ENCODE measurements at places on chromosomes 13 and 19. TPM values are rescaled to one million over a fixed set of nuclear protein-coding genes. Genes with fewer than 3 reads are reported as not detected.
A peak's percentile ranks its signal among the peaks of the same experiment; 100 is the strongest.

DNA sequence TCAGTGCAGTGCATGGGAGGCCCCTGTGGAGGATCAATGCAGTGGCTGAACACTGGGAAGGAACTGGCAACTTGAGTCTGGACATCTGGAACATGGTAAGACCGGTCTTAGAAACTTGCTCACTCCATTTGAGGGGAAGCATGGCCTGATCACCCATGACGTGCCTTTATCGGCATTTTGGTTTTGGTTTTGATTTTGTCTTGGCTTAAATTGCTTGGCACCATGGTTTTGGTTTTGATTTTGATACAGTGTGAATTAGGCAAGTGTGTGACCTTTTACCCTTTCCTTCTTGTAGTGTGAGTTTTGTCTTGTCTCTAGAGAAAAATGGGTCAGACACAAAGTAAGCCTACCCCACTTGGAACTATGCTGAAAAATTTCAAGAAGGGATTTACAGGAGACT is 77.3 kb downstream of the ZNF486 start:
- no peaks in the 10 kb centered on the region for H3K4me1 ChIP-seq
- peak overlapping the region; percentile 34 for H3K4me3 ChIP-seq
- H3K27ac ChIP-seq: no peak overlapping the region
- H3K27me3 ChIP-seq: no peaks in the 10 kb centered on the region
- H3K36me3 ChIP-seq: no peaks in the 10 kb centered on the region

DNA sequence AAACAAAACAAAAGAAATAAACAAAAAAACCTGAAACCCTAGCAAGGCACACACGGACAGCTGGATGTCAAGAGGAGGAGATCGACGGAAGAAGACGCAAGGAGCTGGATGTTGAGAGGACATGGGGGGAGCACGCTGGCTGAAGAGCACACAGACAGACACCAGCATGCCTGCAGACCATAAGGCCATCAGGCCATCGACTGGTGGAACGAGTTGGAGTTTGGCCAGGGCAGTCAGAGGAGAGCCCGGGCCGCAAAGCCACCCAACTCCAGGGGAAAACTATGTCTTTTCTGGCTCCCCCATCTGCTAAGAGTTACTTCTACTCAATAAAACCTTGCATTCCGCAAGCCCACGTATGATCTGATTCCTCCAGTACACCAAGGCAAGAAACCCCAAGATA is 979.6 kb downstream of the PCDH17 start:
- no peaks in the 10 kb centered on the region for H3K4me1 ChIP-seq
- H3K27ac ChIP-seq: no peak overlapping the region
- DNase-seq: no peak
- no peaks in the 10 kb centered on the region for H3K36me3 ChIP-seq
- no peak overlapping the region for H3K4me3 ChIP-seq

GRCh38 chr13:42926555-42926954 is 65.5 kb downstream of the EPSTI1 start:
- H3K36me3 ChIP-seq: peaks cover 17% of the 10 kb centered on the region
- no peak overlapping the region for H3K27ac ChIP-seq
- H3K27me3 ChIP-seq: no peaks in the 10 kb centered on the region
- DNase-seq: no peak

GRCh38 chr19:869245-870177 is 10.0 kb downstream of the CFD start:
- DNase-seq: no peak

- no peaks in the 10 kb centered on the region for H3K36me3 ChIP-seq
- H3K4me3 ChIP-seq: no peak overlapping the region
- no peaks in the 10 kb centered on the region for H3K4me1 ChIP-seq
- no peaks in the 10 kb centered on the region for H3K27me3 ChIP-seq
- no peak for DNase-seq
Measured at GRCh38 chr13:47420020-47420419, 523.2 kb upstream of the HTR2A start.

DNA sequence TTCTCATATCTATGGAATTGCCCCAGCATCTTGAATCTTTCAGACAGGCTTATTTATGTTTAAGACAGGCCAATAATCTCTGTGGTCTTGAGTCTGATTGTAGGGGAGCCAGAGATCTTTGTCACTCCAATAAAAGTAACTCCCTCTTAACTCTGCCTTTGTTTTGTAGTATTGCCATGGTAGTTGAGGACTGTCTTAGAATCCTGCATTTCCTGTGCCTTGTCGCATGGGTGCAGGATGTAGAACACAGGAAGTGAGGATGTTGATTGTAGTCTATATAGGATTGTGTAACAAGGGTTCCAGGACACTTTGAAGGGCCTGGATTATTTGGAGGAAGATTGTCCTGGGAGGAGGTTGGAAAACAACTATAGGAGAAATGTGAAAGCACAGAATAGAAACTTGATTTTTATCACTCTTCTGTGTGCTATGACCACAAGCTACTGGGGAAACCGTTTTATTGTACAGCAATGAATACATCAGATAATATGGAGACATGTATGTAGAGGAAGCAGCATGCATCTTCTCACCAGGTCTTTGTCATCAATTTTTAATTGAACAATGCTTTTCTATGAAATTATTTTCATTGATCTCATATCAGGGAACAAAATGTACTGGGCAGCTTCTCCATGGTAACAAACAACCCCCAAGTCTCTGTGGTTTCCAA is 411.7 kb downstream of the FGF9 start:
- peaks cover 4% of the 10 kb centered on the region for H3K4me1 ChIP-seq
- H3K27ac ChIP-seq: no peak overlapping the region
- no peaks in the 10 kb centered on the region for H3K27me3 ChIP-seq
- peak; percentile 24 for DNase-seq
- no peaks in the 10 kb centered on the region for H3K36me3 ChIP-seq
- H3K4me3 ChIP-seq: no peak overlapping the region

DNA sequence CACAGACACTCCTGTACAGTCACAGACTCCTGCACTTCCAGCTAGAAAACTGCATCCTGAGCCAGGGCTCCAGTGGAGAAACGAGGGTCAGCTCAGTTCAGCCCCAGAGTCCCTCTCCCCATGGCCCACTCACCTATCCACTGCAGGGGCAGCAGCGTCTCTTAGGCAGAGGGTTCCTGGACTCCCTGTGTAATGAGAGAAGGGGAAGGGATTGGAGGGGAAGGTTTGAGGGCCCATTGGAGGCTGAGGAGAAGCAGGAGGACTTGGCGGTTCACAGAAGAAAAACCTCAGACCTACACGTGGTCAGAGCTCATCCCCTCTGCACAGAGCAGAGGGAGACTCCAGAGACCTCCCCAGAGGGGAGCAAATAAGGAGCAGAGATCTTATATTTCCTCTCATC is 9.2 kb upstream of the CEACAM18 start:
- no peak for DNase-seq
- H3K27ac ChIP-seq: no peak overlapping the region
- no peak overlapping the region for H3K4me3 ChIP-seq
- H3K36me3 ChIP-seq: no peaks in the 10 kb centered on the region

DNA sequence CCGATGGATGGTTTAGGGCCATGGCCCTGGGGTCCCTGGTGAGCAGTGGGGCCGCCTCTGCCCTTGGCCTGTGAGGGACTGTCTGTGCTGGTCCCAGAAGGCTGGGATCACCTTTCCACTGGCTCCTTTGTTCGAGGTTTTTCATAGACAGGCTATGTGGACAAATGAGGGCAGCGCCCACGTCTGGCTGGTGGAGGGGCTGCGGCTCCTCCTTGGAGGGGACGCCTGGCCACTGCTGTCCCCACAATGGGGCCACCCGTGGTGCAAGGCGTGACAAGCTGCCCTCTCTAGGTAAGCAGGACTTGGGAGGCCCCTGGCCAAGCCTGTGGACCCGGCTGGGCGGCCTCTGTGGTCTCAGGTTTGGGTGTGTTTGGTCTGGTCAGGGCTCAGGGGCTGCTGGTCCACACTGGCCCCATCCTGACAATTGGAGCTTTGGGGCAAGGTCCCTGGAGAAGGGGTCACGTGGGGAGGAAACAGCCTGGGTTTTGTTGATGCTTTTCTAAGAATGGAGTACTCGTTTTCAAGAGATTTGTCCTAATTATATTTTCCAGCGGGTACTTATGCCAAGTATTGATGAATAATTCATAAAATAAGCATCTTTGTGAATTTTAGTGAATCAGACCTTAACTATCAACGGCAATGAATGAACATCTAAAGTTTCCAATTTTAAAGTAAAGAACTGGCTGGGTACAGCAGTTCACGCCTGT is 33.3 kb downstream of the MCF2L start:
- no peak overlapping the region for H3K4me3 ChIP-seq
- H3K27ac ChIP-seq: no peak overlapping the region
- H3K4me1 ChIP-seq: no peaks in the 10 kb centered on the region
- no peak for DNase-seq

GRCh38 chr13:30697996-30698401 is 37.3 kb upstream of the ALOX5AP start:
- H3K27me3 ChIP-seq: no peaks in the 10 kb centered on the region
- no peak for DNase-seq
- no peaks in the 10 kb centered on the region for H3K4me1 ChIP-seq
- H3K4me3 ChIP-seq: no peak overlapping the region
- no peaks in the 10 kb centered on the region for H3K36me3 ChIP-seq

- H3K27ac ChIP-seq: no peak overlapping the region
- no peaks in the 10 kb centered on the region for H3K27me3 ChIP-seq
- H3K4me3 ChIP-seq: no peak overlapping the region
- H3K4me1 ChIP-seq: no peaks in the 10 kb centered on the region
- no peak for DNase-seq
Measured at GRCh38 chr13:106393776-106394175, 141.7 kb downstream of the EFNB2 start.

DNA sequence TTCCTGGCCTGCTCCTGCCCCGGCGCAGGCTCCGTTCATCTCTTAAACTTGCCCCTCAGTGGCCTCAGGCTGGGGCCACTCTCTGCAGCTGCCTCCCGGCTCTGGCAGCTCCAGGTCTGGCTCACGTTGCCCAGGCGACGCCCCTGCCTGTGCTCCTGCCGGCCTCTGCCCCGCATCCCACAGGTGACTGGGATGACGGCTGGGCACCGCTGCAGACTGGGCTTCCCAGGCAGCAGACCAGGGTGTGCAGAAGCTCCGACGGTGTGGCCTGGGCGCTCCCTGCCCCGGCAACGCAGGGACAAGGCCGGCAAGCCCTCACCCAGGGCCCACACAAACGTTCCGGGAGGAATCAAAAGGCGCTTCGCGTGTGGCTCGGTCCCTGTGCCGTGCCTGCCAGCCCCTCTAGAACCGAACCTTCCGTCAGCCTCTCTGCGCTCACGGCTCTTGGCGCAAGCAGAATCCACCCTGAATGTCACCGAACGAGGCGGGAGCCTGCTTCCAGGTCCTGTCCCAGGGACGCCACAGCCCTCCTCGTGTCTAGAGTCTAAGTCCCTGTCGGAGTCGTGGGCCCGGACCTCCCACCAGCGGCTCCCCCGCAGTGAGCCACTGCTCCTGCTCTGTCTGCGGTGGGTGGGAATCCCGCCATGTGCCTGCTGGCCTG is 64.8 kb downstream of the MLLT1 start:
- no peak for DNase-seq
- no peaks in the 10 kb centered on the region for H3K4me1 ChIP-seq
- no peaks in the 10 kb centered on the region for H3K36me3 ChIP-seq
- H3K27ac ChIP-seq: no peak overlapping the region
- no peaks in the 10 kb centered on the region for H3K27me3 ChIP-seq

GRCh38 chr13:94163535-94163934 is 315.9 kb downstream of the DCT start:
- no peaks in the 10 kb centered on the region for H3K27me3 ChIP-seq

GRCh38 chr19:33795370-33796163 is 1.1 kb upstream of the KCTD15 start:
- peaks cover 5% of the 10 kb centered on the region for H3K27me3 ChIP-seq
- H3K4me3 ChIP-seq: peak overlapping the region; percentile 13
- no peaks in the 10 kb centered on the region for H3K36me3 ChIP-seq
- no peaks in the 10 kb centered on the region for H3K4me1 ChIP-seq
- no peak for DNase-seq
- no peak overlapping the region for H3K27ac ChIP-seq

- no peak overlapping the region for H3K27ac ChIP-seq
- DNase-seq: no peak
- no peaks in the 10 kb centered on the region for H3K36me3 ChIP-seq
Measured at GRCh38 chr19:17347361-17347760, 10.0 kb downstream of the GTPBP3 start.

DNA sequence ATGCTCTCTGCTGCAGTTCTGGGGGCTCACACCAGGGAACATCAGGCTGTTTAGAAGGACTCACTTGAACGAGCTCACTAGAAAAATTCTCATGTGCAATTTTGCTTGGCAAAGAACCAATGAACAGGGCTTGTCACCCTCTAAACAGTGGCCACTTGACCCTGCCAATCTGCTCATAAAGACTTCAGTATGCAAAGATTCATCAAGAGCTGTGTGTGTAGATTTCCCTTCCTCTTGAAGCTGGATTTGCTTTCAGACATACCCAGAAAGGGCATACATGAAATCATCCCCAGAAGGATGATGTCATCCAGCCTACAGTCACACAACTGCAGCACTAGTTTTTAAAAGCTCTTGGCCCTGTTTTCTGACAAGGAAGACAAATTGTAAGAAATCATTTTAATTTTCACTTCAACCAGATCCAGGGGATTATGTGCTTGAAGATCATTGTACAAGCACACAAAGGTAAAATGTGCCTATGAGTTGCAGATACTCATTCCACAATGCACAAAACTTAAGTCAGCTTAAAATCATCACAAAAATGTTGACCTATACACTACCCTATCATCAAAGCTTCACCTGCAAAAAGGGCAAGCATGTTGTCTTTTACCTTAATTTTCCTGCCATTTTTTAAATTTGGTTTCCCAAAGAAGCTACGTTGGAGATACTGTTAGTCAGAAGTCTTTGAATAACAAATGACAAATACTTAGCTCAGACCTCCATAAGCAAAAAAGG is 5.2 kb upstream of the STK24 start:
- H3K4me1 ChIP-seq: peaks cover 6% of the 10 kb centered on the region
- H3K4me3 ChIP-seq: no peak overlapping the region
- H3K27me3 ChIP-seq: no peaks in the 10 kb centered on the region
- H3K27ac ChIP-seq: no peak overlapping the region
- DNase-seq: no peak

DNA sequence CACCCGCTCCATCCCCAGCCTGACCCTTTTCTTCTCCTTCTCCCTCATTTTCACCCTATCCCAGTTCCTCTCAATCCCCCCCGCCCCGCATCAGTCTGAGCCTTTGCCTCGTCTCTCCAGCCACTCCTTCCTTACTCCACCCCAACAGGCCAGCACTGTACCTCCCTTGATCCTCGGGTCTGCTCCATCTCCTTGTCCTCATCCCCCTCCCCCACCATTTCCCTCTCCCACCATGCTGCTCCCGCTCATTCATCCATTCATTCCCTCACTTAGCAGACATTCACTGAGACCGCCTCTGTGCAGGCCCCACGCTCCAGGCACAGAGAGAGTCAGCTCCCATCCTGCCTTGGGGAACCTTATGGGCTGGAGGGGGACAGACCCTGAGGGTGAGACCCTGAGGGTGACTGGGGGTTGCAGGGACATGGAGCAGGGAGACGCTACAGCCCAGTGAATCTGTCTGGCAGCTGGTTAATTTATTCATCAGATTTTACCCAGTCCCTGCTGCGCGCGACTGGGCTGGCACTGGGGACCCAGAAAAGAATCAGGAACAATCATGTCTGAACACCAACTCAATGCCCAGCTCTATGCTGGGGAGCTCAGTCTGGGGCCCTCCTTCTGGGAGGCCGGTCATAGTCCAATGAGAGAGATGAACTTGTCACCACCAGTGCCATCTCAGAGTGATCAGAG is 881 bp downstream of the ARHGAP33 start:
- H3K4me3 ChIP-seq: no peak overlapping the region
- no peaks in the 10 kb centered on the region for H3K27me3 ChIP-seq
- DNase-seq: no peak
- no peaks in the 10 kb centered on the region for H3K4me1 ChIP-seq
- peak overlapping the region; percentile 61 for H3K27ac ChIP-seq

The SLITRK1 gene
- total RNA-seq: not detected

The INSL3 gene
- total RNA-seq: 10.0 TPM

The CCDC124 gene
- 28.7 TPM for total RNA-seq

The OR1M1 gene
- total RNA-seq: not detected

The LCP1 gene
- total RNA-seq: 293 TPM

All from naive thymus-derived CD4-positive, alpha-beta T cell (primary cell).